Prostate gland (tissue), 2 donors: ENCODE measurements at places on chromosomes 4 and X. TPM values are rescaled to one million over a fixed set of nuclear protein-coding genes. Genes with fewer than 3 reads are reported as not detected.
A peak's percentile ranks its signal among the peaks of the same experiment; 100 is the strongest.

PDCL2 gene
- total RNA-seq: not detected

- no peaks in the 10 kb centered on the region for H3K27me3 ChIP-seq
- no peaks in the 10 kb centered on the region for H3K36me3 ChIP-seq
- H3K4me1 ChIP-seq: no peaks in the 10 kb centered on the region
- no peak within 1 kb of the TSS for H3K27ac ChIP-seq
Observed at GRCh38 chrX:129654652-129655546, at the start of gene APLN. Gene APLN, minus strand, starts transcription at chrX:129654956. Its CDS starts 326 bp downstream, at chrX:129654630.

- H3K27ac ChIP-seq: no peak overlapping the region
- no peak for DNase-seq
- H3K4me1 ChIP-seq: no peaks in the 10 kb centered on the region
- H3K4me3 ChIP-seq: no peak overlapping the region
- H3K36me3 ChIP-seq: no peaks in the 10 kb centered on the region
Observed at GRCh38 chr4:53563824-53564223, 27.5 kb downstream of the LNX1 start.

KLF8 gene
- total RNA-seq: 22.8 TPM

DNA sequence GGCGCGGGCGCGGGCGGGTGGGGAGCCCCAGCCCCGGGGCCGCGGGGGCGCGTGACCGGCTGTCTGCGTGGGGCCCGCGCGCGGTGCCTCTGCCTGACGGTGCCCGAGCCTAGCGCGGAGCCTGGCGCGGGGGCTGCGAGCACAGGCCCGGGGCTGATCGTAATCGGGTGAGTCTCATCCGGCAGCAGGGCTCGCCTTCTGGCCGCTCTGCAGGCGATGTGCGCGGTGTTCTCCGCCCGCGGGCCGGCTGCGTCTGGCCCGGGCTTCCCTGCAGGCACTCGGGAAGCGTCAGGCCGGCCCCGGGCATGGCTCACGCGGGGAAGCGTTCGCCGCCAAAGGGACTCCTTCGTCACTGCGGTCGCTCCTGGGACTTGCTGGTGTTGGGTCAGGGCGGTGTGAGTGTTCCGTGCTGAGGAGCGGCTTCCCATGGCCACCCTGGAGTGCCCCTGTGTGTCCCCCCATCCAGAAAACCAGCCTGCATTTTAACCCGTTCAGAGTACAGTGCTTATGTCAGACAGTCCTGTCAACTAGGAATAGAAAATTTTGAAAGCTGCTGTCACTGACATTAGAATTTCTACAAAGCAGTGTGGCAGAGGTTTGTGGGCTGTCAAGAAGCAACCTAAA lies 40.6 kb downstream of the FAM149A start:
- peak overlapping the region; percentile 48 for H3K4me3 ChIP-seq
- no peaks in the 10 kb centered on the region for H3K27me3 ChIP-seq
- peak; percentile 27 for DNase-seq
- no peaks in the 10 kb centered on the region for H3K36me3 ChIP-seq
- H3K4me1 ChIP-seq: no peaks in the 10 kb centered on the region

ZAR1 gene
- total RNA-seq: 1.7 TPM

ZFYVE28 gene
- total RNA-seq: 30.2 TPM

DNA sequence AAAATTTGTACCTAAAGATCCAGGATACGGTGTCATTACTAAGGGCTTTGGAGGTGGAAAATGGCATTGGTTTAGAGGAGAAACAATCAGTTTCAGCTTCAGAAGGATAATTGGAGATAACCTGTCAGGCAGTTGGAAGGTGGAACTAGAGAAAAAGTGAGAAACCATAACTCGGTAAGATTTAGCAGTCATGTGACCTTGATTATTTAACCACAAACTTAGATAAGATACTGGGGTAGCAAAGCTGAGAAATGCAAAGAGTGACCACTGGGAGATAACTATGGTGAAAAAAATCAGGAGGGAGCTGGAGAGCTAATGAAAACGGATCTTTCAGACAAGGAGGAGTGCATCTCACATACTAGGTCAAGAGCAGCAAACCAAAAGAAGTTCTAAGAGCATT lies 58.3 kb upstream of the SMARCA5 start:
- no peak for DNase-seq
- no peaks in the 10 kb centered on the region for H3K27me3 ChIP-seq
- no peaks in the 10 kb centered on the region for H3K4me1 ChIP-seq
- no peak overlapping the region for H3K4me3 ChIP-seq
- H3K36me3 ChIP-seq: no peaks in the 10 kb centered on the region

- H3K36me3 ChIP-seq: no peaks in the 10 kb centered on the region
- H3K27me3 ChIP-seq: no peaks in the 10 kb centered on the region
- H3K4me1 ChIP-seq: no peaks in the 10 kb centered on the region
- H3K27ac ChIP-seq: no peak overlapping the region
- no peak for DNase-seq
Observed at GRCh38 chr4:178480881-178481280, 1038.6 kb upstream of the AGA start.

PDHA2 gene
- not detected for total RNA-seq

MGAT4D gene
- not detected for total RNA-seq

DNA sequence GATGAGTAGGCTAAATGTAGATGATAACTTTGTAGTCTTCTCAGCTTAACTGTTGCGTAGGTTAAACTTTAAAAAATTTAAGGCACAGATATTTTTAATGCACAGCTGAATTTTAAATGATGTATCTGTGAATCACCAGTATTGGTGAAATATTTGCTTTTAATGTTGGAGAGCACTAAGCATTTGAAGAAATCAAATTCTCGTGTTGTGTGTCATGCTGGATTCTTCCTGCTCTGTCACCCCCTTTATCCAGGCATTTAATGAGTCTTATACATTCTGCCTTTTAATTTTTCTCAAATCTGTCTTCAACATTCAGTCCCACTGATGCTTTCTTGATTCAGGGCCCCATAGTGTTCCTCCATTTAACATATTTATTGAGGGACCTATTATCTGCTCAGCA lies 76.7 kb downstream of the SLC4A4 start:
- H3K27me3 ChIP-seq: no peaks in the 10 kb centered on the region
- no peaks in the 10 kb centered on the region for H3K36me3 ChIP-seq

DNA sequence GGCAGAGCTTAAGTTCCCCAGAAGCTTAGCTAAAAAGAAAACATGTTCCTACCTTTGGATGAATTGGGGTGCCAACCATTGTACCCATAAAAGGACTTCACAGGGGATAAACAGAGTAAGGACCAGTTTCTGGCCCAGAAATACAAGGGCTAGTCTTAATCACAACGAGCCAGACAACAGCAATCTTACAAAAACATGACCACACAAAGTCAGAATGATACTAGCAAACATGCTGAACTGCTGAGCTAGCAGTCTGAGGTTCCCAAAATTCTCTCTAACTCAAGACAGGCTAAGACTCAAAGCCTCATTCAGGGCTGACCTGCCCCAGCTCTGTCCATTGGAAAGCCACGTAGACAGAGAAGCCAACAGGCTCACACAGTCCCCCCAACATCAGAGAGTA lies 40.3 kb downstream of the ATP11C start:
- no peak overlapping the region for H3K27ac ChIP-seq
- DNase-seq: no peak
- no peaks in the 10 kb centered on the region for H3K36me3 ChIP-seq
- H3K27me3 ChIP-seq: no peaks in the 10 kb centered on the region
- no peak overlapping the region for H3K4me3 ChIP-seq

DNA sequence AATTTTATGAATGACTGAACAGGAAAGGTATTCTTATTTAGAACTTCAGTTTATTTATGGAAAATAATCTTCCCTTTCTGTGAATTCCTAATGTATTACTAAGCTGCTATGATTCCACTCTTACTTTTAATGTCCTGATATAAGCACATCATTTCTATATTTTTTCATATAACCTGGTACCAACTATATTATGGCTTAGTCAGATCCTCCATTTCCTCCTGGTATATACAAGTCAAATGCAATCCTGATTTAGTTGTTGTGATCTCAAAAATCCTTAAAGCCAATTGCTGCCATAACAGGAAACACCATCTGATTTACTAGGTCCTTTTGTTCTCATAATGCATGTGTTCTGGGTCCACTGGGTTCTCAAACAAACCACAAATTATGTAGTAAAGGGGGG lies 26.8 kb downstream of the TRMT2B start:
- H3K27me3 ChIP-seq: no peaks in the 10 kb centered on the region
- DNase-seq: no peak
- no peaks in the 10 kb centered on the region for H3K36me3 ChIP-seq
- H3K27ac ChIP-seq: no peak overlapping the region

LUZP4 gene
- total RNA-seq: not detected

GRCh38 chrX:101347859-101348451 lies 587 bp downstream of the TIMM8A start:
- H3K27me3 ChIP-seq: no peaks in the 10 kb centered on the region
- H3K27ac ChIP-seq: peak overlapping the region; percentile 91
- H3K4me1 ChIP-seq: no peaks in the 10 kb centered on the region
- H3K4me3 ChIP-seq: peak overlapping the region; percentile 52
- no peaks in the 10 kb centered on the region for H3K36me3 ChIP-seq

GPR34 gene
- total RNA-seq: 8.2 TPM

DNA sequence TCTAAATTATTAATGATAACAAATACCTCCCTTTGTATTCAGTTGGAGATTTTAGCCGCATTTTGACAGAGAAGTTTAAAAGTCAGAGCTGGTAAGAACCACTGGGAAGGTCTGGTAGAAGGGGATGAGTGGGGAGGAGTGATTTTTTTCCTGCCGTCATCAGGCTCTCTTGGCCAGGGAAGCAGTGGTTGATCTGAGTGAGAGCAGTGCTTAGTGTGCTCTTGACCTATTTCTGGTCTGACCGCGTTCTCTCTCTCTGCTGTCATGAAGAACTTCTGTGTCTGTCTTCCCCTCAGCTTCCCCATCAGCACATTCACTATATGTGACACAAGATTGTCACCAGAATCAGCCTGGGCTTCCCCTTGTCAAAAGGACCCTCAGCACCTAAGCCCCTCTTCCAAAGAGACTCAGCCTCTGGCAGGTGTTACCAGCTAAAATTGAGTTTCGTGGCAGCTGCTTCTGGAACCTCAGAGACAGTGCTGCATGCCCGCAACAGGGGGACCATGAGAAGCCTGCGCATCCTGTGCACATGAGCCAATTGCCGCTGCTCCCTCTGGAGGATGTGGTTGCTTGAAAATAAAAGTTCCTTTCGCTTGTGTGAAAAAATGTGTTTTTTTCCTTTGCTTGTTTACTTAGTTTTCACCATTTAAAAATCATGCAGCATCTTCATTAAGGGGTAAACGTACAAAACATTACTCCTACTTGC lies 268.9 kb downstream of the C4orf33 start:
- no peak for DNase-seq
- no peak overlapping the region for H3K4me3 ChIP-seq
- H3K27ac ChIP-seq: no peak overlapping the region

GRCh38 chr4:123731035-123731434 lies 334.4 kb downstream of the SPRY1 start:
- no peak overlapping the region for H3K4me3 ChIP-seq
- no peak for DNase-seq
- no peaks in the 10 kb centered on the region for H3K27me3 ChIP-seq
- no peaks in the 10 kb centered on the region for H3K4me1 ChIP-seq
- no peaks in the 10 kb centered on the region for H3K36me3 ChIP-seq
- no peak overlapping the region for H3K27ac ChIP-seq

GRCh38 chr4:18934197-18934596 lies 912.6 kb upstream of the LCORL start:
- DNase-seq: no peak
- H3K36me3 ChIP-seq: no peaks in the 10 kb centered on the region
- H3K4me3 ChIP-seq: no peak overlapping the region

EDA2R gene
- total RNA-seq: 3.9 TPM

CSAG2 gene
- not detected for total RNA-seq
